ENCODE measurements at places on chromosomes 2 and 18.
A peak's percentile ranks its signal among the peaks of the same experiment; 100 is the strongest.

GRCh38 chr2:143284087-143284675, 155.0 kb downstream of the ARHGAP15 start:
- no peaks in the 10 kb centered on the region for H3K4me1 ChIP-seq
- H3K4me3 ChIP-seq = no peak overlapping the region
- no peak overlapping the region for H3K27ac ChIP-seq
- no peaks in the 10 kb centered on the region for H3K36me3 ChIP-seq

DNA sequence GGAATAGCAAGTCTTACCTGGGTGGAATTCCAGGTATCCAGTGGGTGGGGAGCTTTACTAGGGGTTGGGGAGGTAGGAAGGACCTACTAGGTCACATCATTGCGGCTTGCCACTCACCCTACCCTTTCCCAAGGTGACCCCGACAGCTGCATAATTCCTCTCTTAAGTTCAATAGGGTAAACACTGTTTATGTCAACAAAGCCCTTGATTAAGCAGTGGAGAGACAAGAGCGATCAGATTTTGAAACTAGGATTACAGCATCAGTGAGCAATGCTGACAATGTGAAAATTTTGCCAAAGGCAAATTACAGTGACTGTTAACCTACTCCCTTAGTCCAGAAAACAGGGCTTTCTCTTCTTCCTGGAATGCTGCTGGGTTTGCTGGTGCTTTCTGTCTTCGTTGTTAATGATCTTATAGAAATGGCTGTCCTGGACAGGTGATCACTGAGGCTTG, 14.5 kb downstream of the SLC19A3 start:
- no peaks in the 10 kb centered on the region for H3K27me3 ChIP-seq
- no peak for DNase-seq
- H3K27ac ChIP-seq = no peak overlapping the region
- H3K36me3 ChIP-seq = no peaks in the 10 kb centered on the region
- no peak overlapping the region for H3K4me3 ChIP-seq

GRCh38 chr2:177579486-177580036, 187.0 kb downstream of the AGPS start:
- no peak overlapping the region for H3K4me3 ChIP-seq
- no peak overlapping the region for H3K27ac ChIP-seq
- no peak for DNase-seq
- no peaks in the 10 kb centered on the region for H3K36me3 ChIP-seq

DNA sequence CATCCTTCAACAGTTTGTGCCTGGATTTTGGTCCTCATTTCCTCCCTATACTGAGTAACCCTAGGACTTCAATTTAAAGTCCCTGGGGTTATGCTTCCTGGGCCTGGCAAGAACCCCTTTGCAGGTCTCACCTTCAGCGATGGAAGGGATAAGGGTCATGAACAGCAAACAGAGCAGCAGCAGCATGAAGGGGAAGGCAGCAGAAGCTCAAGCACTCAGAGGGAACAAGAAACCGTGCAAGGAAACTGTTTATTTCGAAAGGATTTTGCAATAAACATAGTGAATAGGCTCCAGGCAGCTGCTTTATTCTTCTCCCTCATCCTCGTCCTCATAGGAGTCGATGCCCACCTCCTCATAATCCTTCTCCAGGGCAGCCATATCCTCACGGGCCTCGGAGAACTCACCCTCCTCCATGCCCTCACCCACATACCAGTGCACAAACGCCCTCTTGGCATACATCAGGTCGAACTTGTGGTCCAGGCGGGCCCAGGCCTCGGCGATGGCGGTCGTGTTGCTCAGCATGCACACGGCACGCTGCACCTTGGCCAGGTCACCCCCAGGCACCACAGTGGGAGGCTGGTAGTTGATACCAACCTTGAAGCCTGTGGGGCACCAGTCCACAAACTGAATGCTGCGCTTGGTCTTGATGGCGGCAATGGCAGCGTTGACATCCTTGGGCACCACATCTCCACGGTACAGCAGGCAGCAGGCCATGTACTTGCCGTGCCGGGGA, 2.8 kb upstream of the TUBA4B start:
- peaks cover 2% of the 10 kb centered on the region for H3K36me3 ChIP-seq
- DNase-seq = no peak
- peaks cover 46% of the 10 kb centered on the region for H3K4me1 ChIP-seq
- H3K27ac ChIP-seq = peak overlapping the region; percentile 75

DNA sequence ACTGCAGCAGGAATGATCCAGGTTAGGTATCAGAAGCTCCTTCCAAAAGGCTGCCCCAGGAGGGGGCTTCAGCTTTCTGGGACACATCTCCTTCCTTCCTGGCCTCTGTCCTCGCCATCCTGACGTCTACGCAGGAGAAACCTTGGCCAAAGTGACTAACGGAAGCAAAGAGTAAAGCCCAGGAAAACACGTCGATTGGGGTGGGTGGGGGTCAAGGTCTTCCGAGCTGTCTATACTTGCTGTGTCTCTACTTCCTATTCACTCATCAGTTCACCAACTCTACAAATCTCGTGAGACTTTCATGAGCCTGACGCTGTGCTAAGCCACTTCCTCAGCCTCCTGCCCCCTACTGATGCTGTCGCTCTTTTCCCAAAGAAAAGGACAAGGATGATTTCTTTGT, 212.6 kb downstream of the TNS1 start:
- DNase-seq = no peak
- no peaks in the 10 kb centered on the region for H3K4me1 ChIP-seq
- H3K36me3 ChIP-seq = no peaks in the 10 kb centered on the region
- H3K27ac ChIP-seq = no peak overlapping the region

DNA sequence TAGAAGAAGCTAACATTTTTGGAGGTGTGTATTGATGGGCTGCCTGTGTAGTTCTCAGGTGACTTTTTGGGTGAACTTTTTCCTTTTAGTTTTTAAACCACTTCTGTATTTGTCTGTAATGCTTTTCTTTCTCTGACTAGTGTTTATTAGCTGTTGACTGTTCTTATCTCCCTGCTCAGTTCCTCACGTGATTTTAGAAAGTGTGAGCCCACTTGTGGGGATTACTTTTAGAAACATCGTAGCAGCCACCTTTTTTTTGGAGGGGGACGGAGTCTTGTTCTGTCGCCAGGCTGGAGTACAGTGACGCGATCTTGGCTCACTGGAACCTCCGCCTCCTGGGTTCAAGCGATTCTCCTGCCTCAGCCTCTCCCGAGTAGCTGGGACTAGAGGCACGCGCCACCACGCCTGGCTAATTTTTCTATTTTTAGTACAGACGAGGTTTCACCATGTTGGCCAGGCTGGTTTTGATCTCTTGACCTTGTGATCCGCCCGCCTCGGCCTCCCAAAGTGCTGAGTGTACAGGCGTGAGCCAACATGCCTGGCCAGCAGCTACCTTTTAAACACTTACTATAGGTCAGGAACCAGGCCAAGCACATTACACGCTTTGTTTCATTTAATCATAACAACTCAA, 9.2 kb upstream of the CDKL4 start:
- H3K27me3 ChIP-seq = no peaks in the 10 kb centered on the region
- peaks cover 3% of the 10 kb centered on the region for H3K36me3 ChIP-seq
- no peak for DNase-seq
- no peak overlapping the region for H3K27ac ChIP-seq

Data from endothelial cell of umbilical vein (primary cell).